ENCODE measurements at places on chromosomes 4 and X.

- DNase-seq, result no peak
Observed at GRCh38 chr4:156503119-156503518, 468.5 kb downstream of the PDGFC start.

DNA sequence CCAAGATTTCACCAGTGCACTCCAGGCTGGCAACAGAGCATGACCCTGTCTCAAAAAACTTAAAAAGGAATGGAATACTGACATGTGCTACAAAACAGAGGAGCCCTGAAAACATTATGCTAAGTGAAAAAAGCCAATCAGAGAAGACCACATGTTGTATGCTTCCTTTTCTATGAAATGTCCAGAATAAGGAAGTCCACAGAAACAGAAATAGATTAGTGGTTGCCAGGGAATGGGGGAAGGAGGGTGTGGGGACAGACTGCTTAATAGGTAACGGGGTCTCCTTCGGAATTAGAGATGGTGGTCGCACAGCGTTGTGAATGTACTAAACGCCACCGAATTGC, 30.1 kb upstream of the KIAA0232 start:
- DNase-seq, result no peak

DNA sequence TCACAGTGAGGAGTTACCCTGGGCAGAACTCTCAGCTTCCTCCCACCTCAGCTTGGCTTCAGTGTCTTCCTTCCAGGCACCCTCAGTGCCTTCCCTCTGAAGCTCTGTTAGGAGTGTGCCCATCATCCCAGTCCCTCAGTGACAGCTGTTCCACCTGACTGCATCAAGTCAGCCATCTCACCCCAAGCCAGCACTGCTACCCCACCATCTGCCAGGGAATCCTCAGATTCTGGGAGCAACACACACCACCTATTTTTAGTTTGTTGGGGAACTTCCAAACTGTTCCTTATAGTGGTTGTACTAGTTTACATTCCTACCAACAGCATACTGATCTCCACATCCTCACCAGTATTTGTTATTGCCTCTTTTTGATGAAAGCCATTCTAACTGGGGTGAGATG, 182.9 kb downstream of the RELL1 start:
- no peak for DNase-seq

DNA sequence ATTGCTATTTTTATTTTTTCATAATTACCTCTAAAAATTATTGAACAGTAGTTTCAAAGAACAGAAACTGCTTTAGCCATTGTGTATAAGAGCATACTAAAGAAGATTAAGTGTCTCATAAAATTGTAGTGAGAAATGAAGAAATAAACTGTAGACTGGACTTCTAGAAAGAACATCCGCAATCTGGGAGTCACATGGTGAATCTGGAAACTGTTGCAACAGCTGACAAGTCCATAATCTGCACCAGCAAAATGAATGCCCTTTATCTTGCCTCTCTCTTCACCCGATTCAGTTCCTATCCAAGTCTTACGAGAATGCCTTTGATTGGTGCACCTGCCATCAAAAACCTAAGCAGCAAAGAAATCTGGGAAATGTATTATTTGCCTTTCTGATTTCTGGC, 312.9 kb downstream of the NAF1 start:
- DNase-seq, result no peak

- no peak for DNase-seq
Observed at GRCh38 chr4:10272511-10272910, 155.9 kb upstream of the WDR1 start.

GRCh38 chrX:120090208-120090607, 12.7 kb upstream of the RHOXF2B start:
- DNase-seq, result no peak

DNA sequence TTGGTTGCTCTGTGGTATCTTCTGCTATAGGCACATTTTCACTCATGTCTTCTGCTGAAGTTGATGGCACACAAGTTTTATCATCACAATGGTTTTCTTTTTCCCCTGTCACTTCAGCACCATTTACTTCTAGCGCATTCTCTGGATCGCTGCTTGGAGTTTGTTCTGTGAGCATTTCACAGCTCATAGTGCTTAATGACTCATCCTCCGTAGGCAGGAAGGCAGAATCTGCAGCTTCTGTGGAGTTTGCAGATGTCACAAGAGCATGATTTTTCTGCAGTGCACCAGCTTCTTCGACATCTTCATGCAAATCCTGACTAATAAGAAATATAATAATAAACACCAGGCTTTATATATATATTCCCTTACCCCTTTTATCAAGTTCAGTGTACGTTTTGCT, 83.6 kb downstream of the CHM start:
- DNase-seq, result no peak

GRCh38 chr4:8940792-8941491, 69.3 kb upstream of the HMX1 start:
- DNase-seq, result no peak

GRCh38 chrX:21943460-21944135, 3.1 kb downstream of the SMS start:
- no peak for DNase-seq

- no peak for DNase-seq
Observed at GRCh38 chrX:723781-724180, 93.2 kb downstream of the SHOX start.

DNA sequence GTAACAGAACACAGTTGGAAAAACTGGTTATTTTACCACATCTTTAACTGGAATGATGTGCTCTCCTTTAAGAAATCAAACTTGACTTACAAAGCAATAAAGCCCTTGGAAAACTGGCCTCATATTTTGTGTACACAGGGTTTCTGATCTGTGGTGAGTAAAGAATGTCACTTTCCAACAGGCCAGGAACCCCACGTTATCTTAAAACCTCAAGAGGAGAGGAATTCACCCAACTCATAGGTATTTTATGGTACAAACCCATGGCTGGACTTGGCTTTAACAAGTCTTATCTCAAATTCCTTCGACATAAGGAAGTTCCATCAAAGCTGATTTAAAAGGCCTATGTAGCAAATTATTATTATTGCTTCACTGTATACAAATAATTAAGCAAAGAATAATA, 1735.1 kb downstream of the PCDH7 start:
- no peak for DNase-seq

DNA sequence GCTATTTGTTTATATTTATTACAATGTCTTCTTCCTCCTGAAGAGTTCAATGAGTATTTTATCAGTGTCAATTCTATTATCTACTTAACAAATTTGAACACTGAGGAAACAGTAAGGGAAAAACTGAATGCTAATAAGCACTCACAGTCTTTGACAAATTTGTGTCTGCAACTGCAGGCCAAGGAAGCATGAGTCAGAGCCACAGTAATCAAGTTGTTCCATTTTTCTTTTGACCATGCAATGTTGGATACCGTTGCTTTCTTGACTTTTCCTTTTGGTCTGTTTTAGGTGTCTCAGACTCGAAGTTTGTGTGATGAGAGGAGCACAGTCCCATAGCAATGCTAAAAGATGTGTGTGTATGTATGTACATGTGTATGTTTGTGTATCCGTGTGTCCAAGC, 359.6 kb downstream of the IL1RAPL1 start:
- DNase-seq, result no peak

DNA sequence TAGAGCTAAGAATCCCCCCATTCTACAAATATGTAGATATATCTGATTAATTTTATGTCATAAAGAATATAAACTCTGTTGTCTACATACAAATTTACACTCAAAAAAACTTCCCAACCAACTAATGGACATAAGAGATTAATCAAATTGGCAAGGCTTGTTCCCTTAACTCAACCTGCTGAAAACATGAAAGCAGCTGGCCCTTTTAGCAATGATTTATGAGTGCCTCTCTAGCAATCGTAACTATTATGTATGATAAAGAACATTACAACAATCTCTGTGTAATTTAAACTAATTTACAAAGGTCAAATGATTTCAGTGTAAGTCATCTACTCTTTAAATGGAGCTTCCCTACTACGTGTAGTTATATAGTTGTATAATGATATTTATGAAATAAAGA, 83.1 kb upstream of the FTHL17 start:
- no peak for DNase-seq

GRCh38 chrX:45598861-45599260, 398.2 kb upstream of the DIPK2B start:
- no peak for DNase-seq

DNA sequence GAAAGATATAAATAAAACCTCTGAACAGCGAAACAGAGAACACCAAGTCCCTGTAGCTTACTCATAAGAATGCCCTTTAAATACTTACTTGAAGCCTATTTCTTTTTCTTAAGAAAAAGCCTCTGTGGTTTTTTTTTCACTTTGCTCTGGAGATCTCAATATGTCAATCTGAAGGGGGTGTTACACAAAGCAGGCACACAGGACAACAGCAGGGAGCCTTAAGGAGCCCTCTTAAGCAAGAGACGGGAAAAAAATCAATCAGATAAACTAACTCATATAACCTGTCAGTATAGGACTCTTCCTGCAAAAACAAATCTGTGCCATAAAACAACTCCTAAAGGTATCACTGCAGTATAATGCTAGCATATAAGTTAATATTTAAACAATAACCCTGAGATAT, 611.1 kb upstream of the ATOH1 start:
- DNase-seq, result no peak

GRCh38 chr4:37864786-37865185, 26.1 kb upstream of the TBC1D1 start:
- no peak for DNase-seq

DNA sequence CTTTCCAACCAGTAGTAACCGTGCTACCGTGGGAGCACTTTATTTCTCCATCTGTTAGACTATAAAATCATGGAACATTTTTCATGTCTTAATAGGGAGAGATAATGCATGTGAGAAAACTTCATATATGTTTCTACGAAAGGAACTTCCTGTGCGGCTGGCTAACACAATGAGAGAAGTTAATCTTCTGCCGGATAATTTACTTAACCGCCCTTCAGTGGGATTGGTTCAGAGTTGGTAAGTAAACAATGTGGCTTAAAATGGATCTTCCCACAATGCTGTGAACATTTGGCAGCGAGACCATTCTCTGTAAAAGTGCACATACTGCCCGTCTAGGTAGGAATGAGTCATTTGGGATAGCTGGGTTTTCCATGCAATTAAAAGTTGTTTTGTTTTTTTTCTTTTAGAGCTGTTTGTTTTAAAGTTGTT, 29.6 kb downstream of the PDK3 start:
- no peak for DNase-seq

- no peak for DNase-seq
Observed at GRCh38 chrX:43655151-43656004, 721 bp upstream of the MAOA start.

DNA sequence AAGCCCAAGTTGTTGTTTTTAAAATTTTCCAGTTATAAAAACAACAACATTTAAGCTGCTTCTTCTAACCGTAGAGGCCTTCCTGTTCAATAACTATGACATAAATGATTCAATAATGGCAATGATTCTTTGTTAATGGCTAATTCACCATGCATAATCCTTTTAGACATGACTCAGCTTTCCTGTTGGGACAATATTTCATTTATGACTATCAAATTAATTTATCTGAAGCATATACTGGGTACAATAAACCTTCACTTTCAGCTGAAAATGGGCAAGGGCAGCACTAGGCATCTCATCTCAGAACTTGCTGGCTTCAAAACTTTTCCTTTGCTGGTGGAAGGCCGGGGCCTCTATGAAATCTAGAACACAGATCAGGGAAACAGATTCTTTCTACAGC, 38.9 kb downstream of the TBC1D9 start:
- DNase-seq, result no peak

DNA sequence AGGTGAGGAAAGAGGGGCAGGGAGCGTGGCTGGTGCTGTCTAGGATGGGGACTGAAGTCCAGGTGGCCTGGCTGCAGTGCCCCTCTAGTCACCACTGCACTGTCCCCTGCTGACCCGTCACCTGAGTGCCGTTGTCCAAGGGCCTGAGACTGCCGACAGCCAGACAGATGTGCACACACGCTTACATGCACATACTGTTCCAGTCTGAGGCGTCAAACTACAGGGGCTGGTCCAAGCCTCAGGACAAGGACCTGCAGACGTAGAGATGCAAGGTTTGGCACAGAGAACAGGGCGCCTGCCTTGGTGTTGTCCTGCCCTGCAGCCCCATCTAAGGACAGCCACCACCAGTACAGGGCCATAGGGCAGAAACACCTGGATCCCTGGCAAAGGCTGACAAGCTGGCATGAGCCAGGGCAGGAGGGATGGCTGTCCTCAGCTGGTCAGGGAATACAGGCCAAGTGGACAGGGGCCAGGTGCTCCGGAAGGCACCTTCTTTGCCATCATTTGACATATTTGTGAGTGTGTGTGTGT, 1.7 kb downstream of the SLC2A9 start:
- DNase-seq, result no peak

GRCh38 chrX:8960957-8961468, 72.9 kb downstream of the FAM9B start:
- DNase-seq, result no peak

GRCh38 chrX:115564243-115564642, 3.3 kb downstream of the PLS3 start:
- no peak for DNase-seq

DNA sequence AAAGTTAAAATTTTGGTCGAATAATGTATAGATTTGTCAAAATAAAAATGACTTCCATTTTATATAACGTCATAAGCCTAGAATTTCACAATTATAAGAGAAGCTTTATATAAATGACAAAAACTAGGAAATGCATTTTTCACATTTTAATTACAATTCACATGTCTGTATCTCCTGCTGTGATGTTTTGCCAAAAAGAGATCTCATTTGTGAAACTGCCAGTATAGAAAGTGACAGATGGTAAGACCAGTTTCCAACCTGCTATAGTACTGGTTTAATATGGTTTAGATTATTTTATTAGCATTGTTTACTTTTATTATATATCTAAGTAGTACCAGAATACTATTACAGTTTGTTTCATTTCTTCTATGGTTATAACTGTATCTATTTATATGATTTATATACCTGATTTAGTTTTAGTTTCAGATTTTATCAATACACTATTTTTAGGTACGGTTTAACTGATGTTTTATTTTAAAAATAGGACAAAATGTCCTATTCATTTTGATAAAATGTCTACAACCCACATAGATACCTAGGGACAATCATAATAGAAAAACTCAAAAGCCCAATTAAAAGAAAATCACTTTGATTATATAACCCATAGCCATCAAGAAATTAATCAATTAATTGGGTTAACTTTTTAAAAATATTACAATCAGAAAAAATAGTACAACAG, 5.4 kb upstream of the CCSER1 start:
- DNase-seq, result no peak

- DNase-seq, result no peak
Observed at GRCh38 chr4:126705266-126705665, 927.5 kb upstream of the INTU start.

GRCh38 chr4:93317561-93317960, 511.0 kb upstream of the ATOH1 start:
- no peak for DNase-seq

Measured in stimulated activated CD8-positive, alpha-beta memory T cell treated with anti-CD3 and anti-CD28 coated beads, Interleukin-4, amount 100 ng/mL, for 4 hours (primary cell).